PC-9 (cell line): ENCODE measurements at places on chromosomes 16 and 17.
A peak's percentile ranks its signal among the peaks of the same experiment; 100 is the strongest.

DNA sequence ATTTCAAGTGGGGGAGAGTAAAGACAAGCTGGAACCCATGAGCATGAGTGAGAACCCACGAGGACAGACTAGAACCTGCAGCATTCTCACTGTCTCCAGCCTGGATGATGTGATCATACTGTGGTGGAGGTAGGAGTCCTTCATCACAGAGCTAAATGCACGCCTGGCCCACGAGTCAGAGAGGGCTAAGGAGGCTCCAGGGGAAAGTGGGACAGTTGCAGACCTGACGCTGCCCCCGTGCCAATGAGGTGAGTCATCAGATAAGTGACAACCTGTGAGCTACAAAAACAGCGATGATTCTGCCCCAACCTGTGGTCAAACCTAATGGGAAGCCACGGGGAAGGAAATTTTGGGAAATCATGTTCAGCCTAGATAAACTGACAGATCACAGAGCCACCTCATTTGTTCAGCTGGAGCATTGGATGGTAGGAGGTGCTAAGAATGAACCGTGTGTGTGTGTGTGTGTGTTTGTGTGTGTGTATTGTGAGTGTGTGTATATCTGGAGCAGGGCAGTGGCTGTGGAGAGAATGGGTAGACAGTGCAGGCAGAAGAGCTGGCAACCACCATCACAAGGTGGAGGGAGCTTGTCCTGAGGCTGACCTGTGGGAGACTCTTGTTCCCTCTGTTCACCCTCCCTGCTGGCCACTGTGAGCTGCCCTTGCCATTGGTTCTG, 131.8 kb downstream of the UTP18 start:
- H3K4me1 ChIP-seq: no peaks in the 10 kb centered on the region
- H3K4me3 ChIP-seq: no peak overlapping the region
- H3K27ac ChIP-seq: no peak overlapping the region
- DNase-seq: no peak
- H3K36me3 ChIP-seq: no peaks in the 10 kb centered on the region

DNA sequence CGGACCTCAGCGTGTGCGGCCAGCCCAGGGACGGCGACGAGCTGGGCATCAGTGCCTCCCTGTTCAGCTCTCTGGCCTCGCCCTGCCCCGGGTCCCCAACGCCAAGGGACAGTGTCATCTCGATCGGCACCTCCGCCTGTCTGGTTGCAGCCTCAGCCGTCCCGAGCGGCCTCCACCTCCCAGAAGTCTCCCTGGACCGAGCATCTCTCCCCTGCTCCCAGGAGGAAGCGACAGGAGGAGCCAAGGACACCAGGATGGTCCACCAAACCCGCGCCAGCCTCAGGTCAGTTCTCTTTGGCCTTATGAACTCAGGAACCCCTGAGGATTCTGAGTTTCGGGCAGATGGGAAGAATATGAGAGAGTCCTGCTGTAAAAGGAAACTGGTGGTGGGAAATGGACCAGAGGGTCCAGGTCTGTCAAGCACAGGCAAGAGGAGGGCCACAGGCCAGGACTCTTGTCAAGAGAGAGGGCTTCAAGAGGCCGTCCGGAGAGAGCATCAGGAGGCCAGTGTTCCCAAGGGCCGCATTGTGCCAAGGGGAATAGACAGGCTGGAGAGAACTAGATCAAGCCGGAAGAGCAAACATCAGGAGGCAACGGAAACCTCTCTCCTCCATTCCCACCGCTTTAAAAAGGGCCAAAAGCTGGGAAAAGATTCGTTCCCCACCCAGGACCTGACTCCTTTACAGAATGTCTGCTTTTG, 825 bp downstream of the HASPIN start:
- peaks cover 50% of the 10 kb centered on the region for H3K4me1 ChIP-seq
- H3K4me3 ChIP-seq: peak overlapping the region; percentile 76
- H3K36me3 ChIP-seq: peaks cover 12% of the 10 kb centered on the region
- no peak overlapping the region for H3K27ac ChIP-seq
- DNase-seq: no peak
- H3K27me3 ChIP-seq: no peaks in the 10 kb centered on the region

DNA sequence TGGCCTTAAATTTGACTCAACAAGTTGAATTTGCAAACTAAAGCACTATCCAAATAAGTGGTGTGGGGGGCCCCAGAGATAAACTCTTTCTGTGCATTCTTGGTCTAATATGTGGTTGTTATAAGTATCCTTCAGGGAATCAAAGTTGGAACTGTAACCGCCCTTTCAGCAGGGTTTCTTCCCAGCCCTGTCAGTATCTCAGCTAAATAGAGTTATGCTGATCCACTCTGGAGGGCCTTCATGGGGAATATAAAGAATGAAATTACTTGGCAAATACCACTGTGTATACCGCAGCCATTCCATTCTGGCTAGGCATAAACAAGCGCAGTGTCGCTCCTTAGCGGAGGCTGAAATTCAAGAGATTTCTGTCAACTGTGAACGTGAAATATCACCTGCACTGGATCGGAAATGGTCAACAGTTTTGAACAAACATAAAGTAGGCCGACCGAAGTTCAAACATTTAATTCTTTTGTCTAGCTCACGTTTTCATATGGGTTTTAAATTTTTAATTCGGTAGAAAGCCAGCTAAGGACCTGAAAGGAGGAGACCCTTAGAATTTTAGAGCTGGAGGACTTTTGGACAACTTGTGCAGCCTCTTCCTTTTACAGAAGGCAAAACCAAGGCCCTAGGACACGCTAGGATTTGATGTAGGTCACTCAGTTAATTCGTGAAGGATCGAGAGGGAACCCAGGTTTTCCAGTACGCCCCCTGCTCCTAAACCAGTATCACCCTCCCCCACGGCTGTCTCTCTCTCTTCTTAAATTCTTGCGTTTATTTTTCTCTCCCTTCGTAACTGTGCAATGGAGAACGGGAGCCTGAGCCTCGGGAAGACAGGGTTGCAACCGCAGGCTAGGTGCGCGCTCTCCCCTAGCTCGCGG, 74.7 kb downstream of the CHD9 start:
- peak overlapping the region; percentile 63 for H3K27ac ChIP-seq
- no peaks in the 10 kb centered on the region for H3K36me3 ChIP-seq
- DNase-seq: no peak
- H3K4me3 ChIP-seq: peak overlapping the region; percentile 63

- no peaks in the 10 kb centered on the region; the same call in 1 of the 2 replicates for H3K27me3 ChIP-seq
- no peak overlapping the region for H3K4me3 ChIP-seq
- H3K27ac ChIP-seq: no peak overlapping the region
- no peaks in the 10 kb centered on the region for H3K36me3 ChIP-seq
Measured at GRCh38 chr16:9650284-9650683, 531.9 kb downstream of the GRIN2A start.

DNA sequence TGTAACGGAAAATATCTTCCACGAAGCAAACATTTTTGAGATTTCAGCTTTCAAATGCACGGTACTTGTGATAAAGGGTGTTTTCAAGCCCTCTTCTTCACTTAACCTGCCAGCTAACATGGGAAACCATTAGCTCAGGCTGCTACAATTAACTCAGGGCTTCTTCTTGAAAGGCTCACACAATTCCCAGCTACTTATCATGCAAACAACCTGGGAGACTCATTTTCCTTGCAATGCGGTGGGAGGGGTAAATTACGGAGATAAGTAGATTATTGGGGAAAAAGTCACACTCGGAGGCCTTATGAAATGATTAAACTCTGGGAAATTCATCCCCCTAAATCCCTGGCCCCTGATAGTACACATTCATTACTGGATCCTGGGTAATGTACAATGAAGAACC, 266.4 kb downstream of the STX8 start:
- no peak for DNase-seq
- H3K4me3 ChIP-seq: no peak overlapping the region
- no peak overlapping the region for H3K27ac ChIP-seq
- no peaks in the 10 kb centered on the region for H3K27me3 ChIP-seq
- H3K4me1 ChIP-seq: peaks cover 9% of the 10 kb centered on the region

DNA sequence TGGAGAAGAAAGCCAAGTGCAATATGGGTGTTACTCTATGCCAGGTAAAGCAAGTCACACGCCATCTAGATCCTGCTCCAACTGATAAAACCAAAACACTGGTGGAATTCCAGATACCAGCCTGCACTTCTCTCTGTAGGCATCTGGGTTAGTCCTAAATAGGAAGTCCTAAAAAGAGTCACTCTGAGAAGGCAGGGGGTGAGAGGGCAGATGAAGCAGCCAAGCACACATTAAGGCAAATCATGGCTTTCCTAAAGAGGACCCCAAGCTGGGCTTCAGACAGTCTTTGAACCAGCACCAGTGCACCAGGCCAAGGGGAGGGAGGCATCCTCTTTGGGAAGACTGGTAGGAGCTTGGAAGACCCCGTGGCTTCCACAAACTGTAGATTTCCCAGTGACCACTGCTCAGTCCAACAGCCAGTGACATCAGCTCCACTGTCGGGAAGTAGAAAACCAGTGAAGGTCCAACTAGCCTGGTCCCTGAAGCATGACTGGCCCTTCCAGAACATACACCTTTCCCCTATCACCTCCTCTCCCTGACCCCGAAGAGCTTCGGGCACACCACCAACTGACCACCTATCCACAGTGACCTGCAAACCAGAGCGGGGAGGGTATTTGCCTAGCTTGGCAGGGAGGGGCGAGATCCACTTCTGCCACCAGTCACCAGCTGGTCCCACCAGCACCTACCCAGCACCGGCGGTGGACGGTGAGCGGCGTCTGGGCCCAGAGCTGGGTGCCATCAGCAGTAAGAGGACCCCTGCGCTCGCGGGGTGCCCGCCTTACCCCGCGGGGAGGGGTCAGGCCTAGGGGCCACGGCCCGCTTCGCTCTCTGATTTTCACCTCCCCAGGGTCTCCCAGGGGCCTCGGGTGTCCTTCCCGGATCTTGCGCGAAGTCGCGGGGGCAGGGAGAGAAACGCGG, 1.0 kb downstream of the LITAF start:
- peak overlapping the region; percentile 54 for H3K27ac ChIP-seq
- peak; percentile 25 for DNase-seq
- H3K27me3 ChIP-seq: no peaks in the 10 kb centered on the region

- no peak overlapping the region for H3K27ac ChIP-seq
- no peaks in the 10 kb centered on the region for H3K36me3 ChIP-seq
- no peaks in the 10 kb centered on the region for H3K4me1 ChIP-seq
- H3K4me3 ChIP-seq: no peak overlapping the region
- DNase-seq: no peak
Measured at GRCh38 chr16:47493381-47494337, 32.5 kb downstream of the PHKB start.

- H3K4me1 ChIP-seq: no peaks in the 10 kb centered on the region
- no peaks in the 10 kb centered on the region for H3K27me3 ChIP-seq
- H3K27ac ChIP-seq: no peak overlapping the region
- H3K4me3 ChIP-seq: no peak overlapping the region
Measured at GRCh38 chr16:74682556-74682955, 15.9 kb upstream of the RFWD3 start.

GRCh38 chr16:23959072-23959751, 123.4 kb downstream of the PRKCB start:
- no peak overlapping the region for H3K27ac ChIP-seq
- no peaks in the 10 kb centered on the region for H3K4me1 ChIP-seq
- DNase-seq: no peak
- peaks cover 41% of the 10 kb centered on the region for H3K27me3 ChIP-seq
- no peak overlapping the region for H3K4me3 ChIP-seq

GRCh38 chr17:82962163-82962720, 117.2 kb upstream of the METRNL start:
- H3K27me3 ChIP-seq: no peaks in the 10 kb centered on the region
- no peaks in the 10 kb centered on the region for H3K4me1 ChIP-seq
- no peak for DNase-seq
- no peaks in the 10 kb centered on the region for H3K36me3 ChIP-seq

DNA sequence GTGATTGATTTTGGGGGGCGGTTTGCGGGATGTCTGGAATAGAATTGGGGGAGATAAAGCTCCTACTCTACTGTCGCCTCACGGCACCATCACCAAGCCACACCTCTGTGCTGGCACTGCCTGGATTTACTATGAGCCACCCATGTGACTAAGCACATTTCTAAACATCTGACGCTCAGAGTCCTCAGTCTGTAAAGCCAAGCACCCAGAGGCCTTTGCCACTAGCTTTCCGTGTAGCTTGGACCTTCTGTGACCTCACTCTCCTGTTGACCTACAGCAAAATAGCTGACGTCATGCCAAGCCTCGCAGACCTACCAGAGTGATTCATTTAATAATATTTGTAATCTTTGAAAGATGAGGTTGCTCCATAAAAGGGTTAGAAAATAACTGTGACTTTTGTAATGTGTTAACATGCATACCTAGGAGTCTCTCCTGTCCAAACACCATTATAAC, 38.5 kb upstream of the MYOCD start:
- no peak overlapping the region for H3K27ac ChIP-seq
- H3K36me3 ChIP-seq: no peaks in the 10 kb centered on the region
- DNase-seq: no peak
- H3K4me3 ChIP-seq: no peak overlapping the region
- no peaks in the 10 kb centered on the region for H3K4me1 ChIP-seq
- peaks cover 28% of the 10 kb centered on the region; the same call in 1 of the 2 replicates for H3K27me3 ChIP-seq
